ENCODE measurements at places on chromosomes 12 and 14.

DNA sequence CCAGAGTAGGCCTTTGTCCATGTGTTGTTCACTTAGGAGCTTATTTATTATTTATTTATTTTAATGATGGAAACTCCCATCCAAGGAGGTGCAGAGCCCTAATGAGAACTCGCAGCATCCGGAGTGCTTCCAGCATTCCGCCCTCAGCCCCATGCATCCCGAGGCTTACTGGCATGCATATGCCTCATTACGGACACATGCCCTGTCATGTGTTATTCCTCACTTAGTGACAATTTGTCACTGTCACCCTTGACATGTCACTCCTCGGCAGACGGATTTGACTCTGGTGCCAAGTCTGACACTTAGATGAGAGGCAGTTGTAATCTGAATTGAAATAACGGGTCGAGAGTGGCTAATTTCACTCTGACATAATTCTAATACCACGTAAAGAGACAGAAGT lies 132.8 kb downstream of the VRK1 start:
- H3K27me3 ChIP-seq = no peaks in the 10 kb centered on the region
- no peak for DNase-seq
- H3K36me3 ChIP-seq = no peaks in the 10 kb centered on the region

DNA sequence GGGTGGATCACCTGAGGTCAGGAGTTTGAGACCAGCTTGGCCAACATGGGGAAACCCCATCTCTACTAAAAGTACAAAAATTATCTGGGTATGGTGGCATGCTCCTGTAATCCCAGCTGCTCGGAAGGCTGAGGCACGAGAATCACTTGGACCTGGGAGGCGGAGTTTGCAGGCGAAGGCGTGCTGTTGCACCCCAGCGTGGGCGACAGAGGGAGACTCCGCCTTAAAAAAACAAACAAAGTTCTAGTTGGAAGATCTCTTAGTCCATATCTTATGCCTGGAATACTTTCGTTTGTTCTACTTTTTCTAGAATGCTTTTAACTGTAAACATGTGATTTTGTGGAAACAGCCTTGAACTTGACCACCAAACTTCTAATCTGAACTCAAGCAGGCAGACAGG lies 38.7 kb downstream of the PPHLN1 start:
- H3K4me1 ChIP-seq = no peaks in the 10 kb centered on the region
- H3K27ac ChIP-seq = no peak overlapping the region
- no peaks in the 10 kb centered on the region for H3K27me3 ChIP-seq

DNA sequence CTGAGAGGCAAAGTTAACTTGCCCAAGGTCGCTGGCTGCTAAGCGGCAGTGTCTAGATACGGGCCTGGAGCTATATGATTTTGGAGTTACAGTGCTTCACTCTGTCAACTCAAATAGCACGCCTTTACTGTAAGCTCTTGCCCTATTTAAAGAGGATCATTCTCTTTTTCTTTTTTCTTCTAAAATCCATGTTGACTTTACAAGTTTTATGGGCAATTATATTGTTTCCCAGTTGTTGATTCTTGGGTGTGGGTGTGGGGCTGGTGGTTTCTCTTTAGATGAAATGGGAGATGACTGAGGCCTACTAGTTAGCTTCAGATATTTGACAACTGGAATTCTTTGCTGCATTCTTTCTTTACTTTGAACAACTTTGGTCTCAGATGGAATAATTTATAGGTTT lies 70.7 kb downstream of the C12orf75 start:
- H3K27ac ChIP-seq = no peak overlapping the region
- no peak for DNase-seq
- no peak overlapping the region for H3K4me3 ChIP-seq
- H3K4me1 ChIP-seq = no peaks in the 10 kb centered on the region

DNA sequence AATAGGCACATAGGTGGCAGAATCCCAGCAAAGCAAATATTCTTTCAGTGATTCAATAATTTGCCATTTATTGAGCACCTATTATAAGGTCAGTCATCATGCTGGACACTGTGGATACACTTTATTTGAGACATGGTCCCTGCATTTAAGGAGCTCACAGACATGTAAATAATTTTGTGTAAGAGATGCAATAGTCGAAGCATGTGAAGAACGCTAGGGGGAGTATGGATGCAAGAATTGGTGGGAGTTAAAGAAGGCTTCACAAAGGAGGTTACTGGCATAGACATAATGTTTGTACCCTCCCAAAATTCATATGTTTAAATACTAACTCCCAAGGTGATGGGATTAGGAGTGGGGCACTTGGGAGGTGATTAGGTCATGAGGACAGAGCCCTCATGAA lies 260.6 kb upstream of the GARIN6 start:
- no peaks in the 10 kb centered on the region for H3K27me3 ChIP-seq
- DNase-seq = peak; percentile 41
- H3K36me3 ChIP-seq = no peaks in the 10 kb centered on the region
- no peak overlapping the region for H3K4me3 ChIP-seq

DNA sequence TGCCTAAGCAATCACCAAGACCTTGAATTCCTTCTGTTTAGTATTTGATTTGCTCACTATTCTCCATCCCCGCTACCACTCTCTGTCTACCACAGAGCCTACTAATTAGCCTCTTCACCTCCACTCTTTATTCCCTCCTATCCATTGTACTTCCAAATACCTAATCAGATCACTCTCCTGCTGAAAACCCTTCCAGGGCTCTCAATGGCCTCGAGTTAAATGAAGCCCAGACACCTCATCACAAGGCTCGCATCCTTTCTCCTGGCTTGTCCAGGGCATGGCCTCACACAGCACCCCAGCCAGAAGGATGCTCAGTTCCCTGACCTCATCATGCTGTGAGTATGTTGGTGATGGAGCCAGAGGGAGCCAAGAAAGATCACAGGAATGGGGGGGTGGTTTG lies 71.4 kb upstream of the PRMT8 start:
- H3K36me3 ChIP-seq = no peaks in the 10 kb centered on the region
- no peak for DNase-seq
- no peaks in the 10 kb centered on the region for H3K27me3 ChIP-seq
- no peak overlapping the region for H3K27ac ChIP-seq

GRCh38 chr12:49648712-49649003 lies 25.3 kb downstream of the PRPF40B start:
- DNase-seq = no peak
- no peaks in the 10 kb centered on the region for H3K27me3 ChIP-seq
- H3K27ac ChIP-seq = no peak overlapping the region
- no peaks in the 10 kb centered on the region for H3K4me1 ChIP-seq
- H3K36me3 ChIP-seq = peaks cover 16% of the 10 kb centered on the region
- no peak overlapping the region for H3K4me3 ChIP-seq

DNA sequence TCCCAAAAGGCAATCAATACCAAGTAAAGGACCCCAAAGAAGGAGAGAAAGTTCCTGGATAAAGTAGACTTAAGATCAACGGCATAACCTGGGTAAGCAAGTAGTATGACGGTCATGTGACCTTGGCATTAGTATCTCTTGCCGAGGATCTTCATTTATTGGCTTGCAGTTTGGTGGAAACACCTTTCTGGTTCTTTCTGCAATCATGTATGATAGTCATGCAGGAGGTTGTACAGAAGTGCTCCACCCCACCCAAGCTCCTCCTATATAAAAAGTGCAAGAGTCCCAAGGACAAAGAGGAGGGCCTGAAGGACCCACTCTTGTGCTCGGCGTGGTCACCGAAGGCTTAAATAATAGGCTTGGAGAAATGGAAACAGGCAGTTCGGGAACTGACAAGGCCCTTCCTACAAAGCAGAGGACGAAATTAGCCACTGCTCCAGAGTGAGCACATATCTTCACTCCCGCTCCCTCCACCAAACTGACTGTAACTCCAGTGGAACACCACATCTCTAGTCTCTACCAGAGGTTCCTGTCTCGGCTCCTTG lies 750 bp downstream of the CS start:
- peak; percentile 23 for DNase-seq
- no peaks in the 10 kb centered on the region for H3K36me3 ChIP-seq
- H3K4me3 ChIP-seq = peak overlapping the region; percentile 95
- H3K27ac ChIP-seq = peak overlapping the region; percentile 62

DNA sequence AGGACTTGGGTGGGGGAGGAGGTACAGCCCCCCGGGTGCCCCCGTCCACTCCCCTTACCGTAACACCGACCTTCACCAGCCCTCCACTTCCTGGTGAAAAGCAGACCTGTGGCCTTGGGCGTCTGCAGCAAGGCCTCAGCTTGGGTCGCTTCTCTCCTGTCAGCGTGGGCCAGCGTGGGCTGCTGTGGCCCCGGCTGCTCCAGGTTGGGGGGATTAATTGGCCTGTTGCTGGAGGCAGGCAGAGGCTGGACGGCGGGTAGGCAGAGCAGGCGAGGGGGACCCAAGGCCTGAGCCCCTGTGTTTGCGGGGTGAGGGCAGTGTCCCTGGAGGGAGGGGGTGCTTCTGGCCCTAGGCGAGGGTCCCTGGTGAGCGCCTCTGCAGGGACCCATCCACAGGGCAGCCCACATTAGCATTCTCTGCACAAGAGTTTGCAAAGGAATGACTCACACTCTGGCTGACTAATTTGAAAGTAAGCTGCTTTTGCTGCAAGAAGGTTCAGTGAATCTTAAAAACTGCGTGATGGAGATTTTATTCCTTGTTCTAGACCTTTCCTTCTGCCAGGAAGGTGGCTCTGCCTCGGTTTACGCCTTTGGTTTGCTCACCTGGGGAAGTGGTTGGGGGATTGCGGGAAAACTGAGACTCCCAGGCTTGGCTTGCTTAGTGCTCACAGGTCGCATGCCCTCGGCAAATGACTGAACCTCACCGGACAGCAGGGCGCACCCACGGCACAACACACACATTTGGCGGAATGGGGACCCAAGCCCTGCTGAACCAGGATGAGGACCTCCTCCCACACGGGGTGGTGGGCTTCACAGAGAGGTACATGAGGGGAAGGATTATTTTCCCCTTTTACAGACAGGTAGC lies 37.9 kb upstream of the DLK1 start:
- no peak overlapping the region for H3K4me3 ChIP-seq
- no peak overlapping the region for H3K27ac ChIP-seq
- DNase-seq = peak; percentile 76
- no peaks in the 10 kb centered on the region for H3K36me3 ChIP-seq
- H3K4me1 ChIP-seq = no peaks in the 10 kb centered on the region
